ENCODE measurements at places on chromosomes 16 and 17.

DNA sequence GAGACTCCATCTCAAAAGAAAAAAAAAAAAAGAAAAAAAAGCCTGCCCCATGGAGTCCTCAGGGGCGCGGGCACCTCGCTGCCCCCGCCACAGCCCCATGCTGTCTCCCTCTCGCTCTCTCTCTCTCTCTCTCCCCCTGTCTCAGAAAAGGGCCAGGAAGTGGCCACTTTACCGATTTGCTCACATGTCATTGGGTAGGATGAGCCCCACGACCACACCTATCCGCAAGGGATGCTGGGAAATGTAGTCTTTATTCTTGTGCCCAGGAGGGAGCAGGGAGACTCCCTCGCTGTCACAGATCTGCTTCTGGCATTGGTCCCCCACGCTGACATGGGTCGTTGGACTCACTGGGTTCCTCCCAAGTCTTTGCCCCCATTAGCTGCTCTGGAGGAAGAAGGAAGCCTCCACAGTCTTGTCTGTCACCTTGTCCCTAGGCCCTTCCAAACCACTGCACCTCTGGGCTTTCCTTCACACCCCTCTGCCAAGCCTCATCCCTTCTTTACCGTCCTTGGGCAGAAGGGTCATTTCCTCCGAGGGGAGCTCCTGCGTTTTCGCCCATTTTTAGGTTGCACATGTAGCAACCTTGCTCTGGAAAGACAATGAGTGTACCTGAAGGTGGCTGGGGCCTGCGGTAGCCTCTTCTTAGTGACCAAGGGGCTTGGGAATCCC is 6.9 kb upstream of the GJD3 start:
- DNase-seq, result no peak

- DNase-seq, result no peak
Observed at GRCh38 chr16:85552980-85553435, 60.1 kb upstream of the GSE1 start.

GRCh38 chr16:74450236-74450635 is 29.0 kb upstream of the CLEC18B start:
- DNase-seq, result no peak

GRCh38 chr17:57308543-57309186 is 52.3 kb downstream of the MSI2 start:
- DNase-seq, result no peak

GRCh38 chr17:71313866-71314265 is 807.0 kb upstream of the SOX9 start:
- no peak for DNase-seq

GRCh38 chr16:51756447-51757123 is 605.5 kb upstream of the SALL1 start:
- peak; percentile 17 for DNase-seq

GRCh38 chr17:60314423-60314822 is 77.5 kb downstream of the USP32 start:
- DNase-seq, result no peak

- DNase-seq, result no peak
Observed at GRCh38 chr17:76136276-76137000, 4.6 kb downstream of the FOXJ1 start.

GRCh38 chr17:51091635-51092034 is 29.0 kb downstream of the SPAG9 start:
- no peak for DNase-seq

DNA sequence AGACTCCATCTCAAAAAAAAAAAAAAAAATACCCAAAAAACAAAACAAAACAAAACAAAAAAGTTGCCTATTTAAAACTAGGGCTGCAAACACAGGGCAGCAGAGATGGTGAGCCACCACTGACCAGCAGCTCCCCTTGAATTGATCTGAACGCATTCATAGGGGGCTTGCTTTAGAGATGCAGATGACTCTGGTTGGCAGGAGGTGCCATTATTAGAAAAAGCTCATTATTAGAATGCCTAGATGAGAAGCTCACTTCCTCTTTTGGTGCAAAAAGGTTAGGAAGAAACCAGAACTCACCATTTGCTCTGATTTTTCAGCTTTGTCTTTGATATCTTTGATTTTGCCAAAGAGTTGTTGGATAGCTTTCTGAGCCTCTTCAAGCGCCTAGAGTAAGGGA is 53.1 kb downstream of the VPS53 start:
- DNase-seq, result no peak

- no peak for DNase-seq
Observed at GRCh38 chr17:53227514-53227913, 595.2 kb upstream of the KIF2B start.

DNA sequence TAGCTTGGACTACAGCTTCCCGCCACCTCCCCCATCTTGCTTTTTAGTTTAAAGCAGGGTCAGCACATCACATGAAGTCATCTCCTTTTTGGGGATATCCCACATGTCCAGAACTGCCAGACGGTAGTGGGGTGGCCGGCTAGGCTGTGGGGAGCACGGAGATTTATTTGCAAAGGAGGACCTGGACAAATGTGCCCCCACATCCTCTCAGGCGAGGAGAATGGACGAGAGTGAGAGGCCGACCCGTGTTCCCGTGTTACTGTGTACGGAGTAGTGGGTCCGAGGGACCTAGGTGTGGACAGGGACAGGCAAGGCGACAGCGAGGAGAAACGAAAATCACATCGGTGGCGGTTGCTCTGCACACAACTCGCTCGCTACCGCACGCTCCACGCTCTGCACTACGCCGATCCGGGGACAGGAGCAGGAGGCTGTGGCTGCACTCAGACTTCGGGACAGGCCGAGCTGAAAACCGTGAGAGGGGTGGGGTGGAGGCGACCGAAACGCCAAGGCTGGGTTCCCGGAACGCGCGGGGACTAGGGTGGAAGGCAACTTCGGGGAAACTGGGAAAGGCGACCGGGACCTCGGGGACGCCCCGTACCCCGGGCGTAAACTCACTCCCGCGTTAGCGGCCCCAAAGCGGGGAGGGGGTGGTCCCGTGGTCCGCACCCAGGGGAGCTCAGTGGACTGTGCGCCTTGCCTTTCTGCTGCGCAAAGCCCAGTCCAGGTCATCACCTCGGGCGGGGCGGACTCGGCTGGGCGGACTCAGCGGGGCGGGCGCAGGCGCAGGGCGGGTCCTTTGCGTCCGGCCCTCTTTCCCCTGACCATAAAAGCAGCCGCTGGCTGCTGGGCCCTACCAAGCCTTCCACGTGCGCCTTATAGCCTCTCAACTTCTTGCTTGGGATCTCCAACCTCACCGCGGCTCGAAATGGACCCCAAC is at the start of gene MT1A:
Gene MT1A (plus strand): TSS at position 853 of the 937 bp plus-strand sequence. CDS start 73 bp downstream, at position 926.
- DNase-seq, result peak; percentile 59

DNA sequence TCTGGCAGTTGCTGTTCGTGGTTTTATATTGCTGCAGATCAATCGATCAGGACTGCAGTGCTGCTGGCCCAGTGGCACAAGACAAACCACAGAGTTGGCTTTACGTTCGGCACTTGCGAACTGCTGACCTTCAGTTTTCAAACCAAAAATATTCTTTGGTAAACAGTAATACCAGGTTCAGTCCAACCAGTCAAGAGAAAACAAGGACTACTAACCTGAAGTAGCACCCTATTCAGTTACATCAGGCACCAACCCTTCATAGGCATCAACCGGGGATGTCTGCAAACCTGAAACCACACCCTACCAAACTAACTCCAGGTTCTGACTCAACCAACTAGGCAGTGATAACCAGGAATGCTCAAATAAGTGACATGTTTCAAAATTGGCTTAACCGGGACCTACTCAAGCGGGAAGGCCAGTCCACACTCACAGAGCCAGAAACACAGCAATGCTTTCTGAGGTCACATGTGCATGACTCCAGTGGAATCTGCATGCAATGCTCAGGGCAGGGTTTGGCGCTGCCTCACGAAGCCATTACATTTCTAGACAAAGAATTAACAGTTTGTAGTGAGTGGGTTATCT is 91.1 kb downstream of the SMG6 start:
- no peak for DNase-seq

DNA sequence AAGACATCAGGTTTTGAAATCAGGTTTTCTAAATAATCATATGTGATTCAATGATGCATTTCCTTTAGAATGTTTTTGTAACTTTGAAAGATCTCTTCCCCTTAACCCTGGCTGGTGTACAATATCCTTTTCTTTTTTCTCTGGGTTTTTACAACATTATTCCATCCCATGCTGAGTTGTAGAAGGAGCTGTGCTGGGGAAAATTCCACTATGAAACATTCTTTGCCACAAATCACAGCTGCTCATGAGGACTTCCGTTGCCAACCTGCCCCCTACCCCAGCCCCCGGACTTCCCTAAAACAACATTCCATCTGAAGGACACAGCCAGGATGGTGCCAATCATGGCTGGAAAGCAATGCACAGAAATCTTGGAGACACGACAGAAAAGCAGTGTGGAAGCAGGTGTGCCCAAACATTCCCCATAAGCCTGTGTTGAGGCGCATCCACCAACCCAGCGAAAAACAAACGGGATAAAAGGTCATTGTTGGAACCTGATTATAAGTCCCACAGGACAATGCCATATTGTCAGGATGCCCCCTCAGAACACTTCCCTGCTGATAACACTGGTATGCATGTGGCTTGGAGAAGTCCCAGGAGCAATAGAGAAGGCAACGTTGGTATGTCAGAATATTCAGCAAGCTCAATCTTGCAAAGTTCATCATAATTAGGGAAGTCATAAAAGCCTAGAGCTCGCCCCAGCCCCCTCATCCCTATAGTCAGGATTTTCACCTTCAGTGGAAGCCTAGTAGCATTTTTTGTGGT is 475.0 kb downstream of the HS3ST3B1 start:
- DNase-seq, result no peak

DNA sequence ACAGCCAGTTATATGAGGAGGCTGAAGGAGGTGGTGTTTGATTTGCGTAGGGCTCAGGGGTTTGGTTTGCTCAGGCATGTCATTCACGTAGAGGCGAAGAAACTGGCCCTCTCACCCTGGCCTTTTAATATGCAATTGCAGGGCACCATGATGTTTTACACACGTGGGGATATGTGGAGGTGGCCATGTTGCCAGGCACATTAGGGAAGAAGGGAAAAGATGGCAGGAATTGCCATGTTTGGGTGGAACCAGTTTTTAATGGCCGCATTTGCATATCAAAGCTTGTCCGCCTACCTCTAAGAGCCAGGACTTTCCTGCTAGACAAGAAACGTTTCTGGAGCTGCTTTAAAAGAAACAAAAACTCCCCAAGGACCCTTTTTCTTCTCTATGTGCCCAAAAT is 1483.7 kb upstream of the GOT2 start:
- DNase-seq, result no peak

- no peak for DNase-seq
Observed at GRCh38 chr17:39099663-39100286, 51.7 kb downstream of the PLXDC1 start.

DNA sequence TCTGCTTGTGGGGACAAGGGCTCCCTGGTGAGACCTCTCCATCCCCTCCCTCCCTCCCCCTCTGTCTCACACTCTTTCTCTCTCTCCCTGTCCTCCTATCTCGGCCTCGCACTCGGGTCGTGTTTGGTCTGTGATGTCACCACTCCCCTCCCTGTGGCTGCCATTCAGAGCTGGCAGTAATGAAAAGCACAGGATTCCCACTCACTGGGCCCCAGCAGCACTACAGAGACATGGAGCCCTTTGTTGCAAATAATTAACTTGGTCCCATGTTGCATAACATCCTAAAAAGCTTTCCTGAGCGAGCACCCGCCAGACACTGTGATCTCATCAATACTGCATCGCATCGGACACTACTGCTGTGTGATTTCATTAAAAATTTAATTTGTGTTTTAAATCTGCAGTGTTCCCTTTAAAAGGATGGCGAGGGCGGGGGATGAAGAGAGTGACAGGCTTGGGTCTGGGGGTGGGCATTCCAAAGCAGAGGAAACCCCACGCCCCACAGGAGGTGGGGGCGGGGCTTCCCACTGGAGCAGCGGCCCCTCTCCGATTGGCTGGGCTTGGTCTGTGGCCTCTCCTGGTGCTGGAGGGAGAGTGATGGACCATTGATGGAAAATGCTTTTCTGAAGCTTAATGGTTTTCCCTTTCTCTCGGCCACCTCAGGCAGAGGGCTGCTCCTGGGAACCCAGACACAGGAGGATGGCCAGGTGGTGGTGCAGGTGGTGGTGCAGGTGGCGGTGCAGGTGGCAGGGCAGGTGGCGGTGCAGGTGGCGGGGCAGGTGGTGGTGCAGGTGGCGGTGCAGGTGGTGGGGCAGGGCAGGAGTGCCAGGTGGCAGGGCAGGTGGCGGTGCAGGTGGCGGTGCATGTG is 15.3 kb upstream of the NPTX1 start:
- no peak for DNase-seq

All from RPMI8226 (cell line).